ENCODE measurements at places on chromosomes 1 and 21.

DNA sequence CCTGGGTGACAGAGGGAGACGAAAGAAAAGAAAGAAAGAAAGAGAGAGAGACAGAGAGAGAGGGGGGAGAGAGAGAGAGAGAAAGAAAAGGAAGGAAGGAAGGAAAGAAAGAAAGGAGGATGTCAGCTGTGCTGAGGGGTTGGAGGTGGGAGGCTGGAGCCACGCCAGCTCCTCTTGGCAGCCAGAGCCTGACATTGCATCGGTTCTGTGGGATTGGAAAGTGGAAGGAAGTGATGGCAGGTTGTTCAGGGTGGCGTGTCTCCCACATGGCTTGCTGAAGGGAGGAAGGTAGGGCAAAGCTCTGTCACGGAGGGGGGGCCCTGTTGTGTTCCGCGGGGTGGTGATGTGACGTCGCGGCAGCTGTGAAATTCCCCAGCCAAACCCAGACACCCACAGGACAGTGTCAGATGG, 30.7 kb downstream of the EIF2D start:
- DNase-seq: no peak

DNA sequence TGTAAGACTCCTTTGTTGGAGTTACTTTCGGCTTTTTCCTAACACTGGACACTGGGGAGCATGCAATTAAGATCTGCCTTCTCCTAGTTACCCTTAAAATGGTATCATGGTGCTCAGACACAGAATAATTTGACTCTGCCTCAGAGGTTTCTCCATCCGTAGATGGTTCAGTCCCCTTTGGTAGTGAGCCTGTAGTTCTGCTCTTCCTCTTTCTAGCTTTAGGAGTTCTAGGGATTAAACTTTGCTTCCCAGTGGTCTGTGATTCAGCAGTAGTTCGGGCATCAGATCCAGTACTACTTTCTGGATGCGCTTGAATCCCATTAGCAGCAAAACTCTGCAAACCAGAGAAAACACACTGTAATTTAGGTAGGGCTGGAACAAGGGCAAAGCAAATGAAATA, 1.5 kb downstream of the DNTTIP2 start:
- no peak for DNase-seq

- no peak for DNase-seq
Measured at GRCh38 chr21:42435833-42436232, 32.1 kb downstream of the UBASH3A start.

DNA sequence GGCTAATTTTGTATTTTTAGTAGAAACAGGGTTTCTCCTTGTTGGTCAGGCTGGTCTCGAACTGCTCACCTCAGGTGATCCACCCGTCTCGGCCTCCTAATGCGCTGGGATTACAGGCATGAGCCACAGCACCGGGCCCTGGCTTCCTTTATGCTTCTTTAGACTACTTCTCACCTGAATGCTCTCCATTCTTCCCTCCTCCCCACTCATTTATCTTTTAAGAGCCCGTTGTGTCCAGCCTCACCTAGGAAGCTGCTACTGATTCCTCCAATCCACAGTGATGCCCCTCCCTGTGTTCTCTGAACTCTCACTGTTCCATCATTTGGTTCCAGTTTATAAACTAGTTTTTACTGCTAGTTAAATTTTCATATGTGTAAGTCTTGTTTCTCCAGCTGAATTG, 44.9 kb upstream of the NR5A2 start:
- DNase-seq: no peak

- DNase-seq: no peak
Measured at GRCh38 chr1:27931184-27931583, 3.6 kb upstream of the SMPDL3B start.

DNA sequence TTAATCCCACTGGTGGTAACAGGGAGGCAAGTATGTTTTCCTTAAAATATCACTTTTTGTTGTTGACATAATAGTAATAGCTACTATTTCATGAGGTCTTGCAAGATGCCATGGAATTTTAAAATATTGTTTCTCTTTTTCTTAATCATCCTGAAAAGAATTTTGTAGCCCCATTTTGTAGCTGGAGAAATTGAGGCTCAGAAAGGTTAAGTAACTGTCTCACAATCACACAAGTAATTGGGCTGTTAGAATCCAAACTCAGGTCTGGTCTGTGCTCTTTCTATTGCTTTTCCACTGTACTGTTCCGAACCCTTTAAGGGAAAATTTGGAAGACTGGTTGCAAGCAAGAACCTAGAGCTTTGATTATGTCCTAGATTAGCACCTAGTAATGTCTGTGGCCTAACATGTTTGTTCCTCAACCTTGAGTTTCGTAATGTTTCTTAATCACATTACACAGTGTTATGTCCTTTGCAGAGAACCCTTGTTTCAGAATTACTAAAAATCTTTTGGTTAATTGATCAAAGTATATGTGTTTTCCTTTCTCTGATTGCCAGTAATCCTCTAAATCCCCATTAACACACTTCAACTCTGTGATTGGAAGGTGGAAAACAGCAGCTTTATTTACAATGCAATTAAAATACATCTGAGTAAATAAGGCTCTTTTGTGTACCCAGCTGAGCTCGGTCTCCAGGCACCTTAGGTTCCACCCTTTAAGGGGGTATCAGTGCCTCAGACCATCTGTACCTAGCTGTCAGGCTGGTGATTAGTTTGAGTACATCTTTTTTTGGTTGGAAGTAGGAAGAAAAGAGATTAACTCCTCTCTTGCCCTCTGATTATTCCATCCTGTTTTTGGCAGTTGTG, 10.4 kb downstream of the LRRC42 start:
- DNase-seq: no peak

DNA sequence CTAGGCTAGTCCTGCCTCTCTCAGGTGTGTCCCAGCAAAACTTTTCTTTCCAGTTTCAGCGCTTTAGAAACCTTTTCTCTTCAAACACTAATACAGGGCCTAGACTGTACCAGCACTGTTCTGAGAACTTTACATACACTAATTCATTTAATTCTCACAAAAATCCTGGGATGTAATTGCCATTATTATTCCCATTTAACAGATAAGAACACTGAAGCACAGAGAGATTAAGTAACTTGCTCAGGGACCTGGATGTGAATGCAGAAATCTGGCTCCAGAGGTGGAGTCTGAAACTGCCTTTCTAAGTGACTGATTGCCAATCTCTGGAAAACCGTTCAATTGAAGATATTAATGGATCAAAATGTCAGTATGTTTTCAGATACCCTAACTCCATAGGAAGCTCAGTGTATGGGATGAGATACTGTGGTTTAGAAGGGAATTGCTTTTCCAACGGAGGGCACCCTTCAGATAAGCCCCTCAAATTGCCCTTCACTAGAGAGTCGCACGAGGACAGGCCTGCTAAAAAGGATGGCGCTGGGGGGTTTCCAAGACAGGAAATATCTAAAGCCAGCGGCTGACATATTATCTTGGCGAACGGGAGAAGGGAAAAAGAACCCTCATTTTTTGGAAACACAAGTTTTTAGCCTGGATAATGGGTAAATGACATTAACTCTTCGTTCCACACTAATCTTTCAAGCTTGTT, 698 bp upstream of the UCK2 start:
- DNase-seq: no peak

DNA sequence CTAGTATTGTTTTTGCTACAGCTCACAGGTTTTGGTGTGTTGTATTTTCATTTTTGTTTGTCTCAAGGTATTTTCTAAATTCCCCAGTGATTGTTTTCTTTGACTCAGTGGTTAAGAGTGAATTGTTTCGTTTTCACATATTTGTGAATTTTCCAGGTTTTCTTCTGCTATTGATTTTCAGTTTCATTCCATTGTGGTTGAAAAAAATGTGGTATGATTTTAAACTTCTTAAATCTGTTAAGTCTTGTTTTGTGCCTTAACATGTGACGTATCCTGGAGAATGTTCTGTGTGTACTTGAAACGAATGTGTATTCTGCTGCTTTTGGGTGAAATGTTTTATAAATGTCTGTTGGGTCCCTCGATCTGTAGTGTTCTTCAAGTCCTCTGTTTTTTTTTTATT, 117.9 kb downstream of the KIF26B start:
- no peak for DNase-seq

DNA sequence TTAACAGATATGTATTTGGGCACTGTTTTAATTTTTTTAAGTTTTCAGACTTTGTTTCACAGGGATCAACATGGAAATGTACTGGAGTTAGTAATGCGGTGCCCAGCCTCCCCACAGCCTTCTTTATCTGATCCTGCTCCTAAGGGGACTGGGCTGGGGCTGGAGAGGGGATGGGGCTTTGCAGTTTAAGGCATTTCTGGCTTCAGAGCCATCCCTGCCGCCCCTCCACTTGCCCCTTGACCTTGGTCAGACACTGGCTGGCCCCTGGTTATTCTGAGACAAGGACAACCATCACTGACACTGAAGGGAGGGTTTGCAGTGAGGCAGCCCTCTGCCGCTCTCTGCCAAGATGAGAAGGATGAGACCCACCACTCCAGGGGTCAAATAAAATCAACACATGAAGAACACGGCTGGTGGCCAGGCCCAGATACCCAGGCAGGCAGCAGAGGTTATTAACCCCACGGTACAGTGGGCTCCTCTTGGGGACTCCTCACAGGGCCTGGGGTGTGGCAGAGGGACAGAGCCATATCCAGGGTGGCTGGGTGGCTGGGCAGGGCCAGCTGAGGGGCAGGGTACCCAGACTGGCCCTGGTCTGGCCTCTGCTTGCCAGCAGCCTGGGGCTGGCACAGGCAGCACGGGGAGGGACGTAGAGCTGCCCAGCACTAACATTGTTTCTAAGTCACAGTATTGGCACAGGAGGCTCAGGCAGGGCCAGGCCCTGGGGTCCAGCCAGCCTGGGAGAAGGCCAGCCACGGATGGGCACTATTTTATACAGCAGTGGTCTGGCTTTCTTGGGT, 7.2 kb upstream of the UBE2U start:
- no peak for DNase-seq

DNA sequence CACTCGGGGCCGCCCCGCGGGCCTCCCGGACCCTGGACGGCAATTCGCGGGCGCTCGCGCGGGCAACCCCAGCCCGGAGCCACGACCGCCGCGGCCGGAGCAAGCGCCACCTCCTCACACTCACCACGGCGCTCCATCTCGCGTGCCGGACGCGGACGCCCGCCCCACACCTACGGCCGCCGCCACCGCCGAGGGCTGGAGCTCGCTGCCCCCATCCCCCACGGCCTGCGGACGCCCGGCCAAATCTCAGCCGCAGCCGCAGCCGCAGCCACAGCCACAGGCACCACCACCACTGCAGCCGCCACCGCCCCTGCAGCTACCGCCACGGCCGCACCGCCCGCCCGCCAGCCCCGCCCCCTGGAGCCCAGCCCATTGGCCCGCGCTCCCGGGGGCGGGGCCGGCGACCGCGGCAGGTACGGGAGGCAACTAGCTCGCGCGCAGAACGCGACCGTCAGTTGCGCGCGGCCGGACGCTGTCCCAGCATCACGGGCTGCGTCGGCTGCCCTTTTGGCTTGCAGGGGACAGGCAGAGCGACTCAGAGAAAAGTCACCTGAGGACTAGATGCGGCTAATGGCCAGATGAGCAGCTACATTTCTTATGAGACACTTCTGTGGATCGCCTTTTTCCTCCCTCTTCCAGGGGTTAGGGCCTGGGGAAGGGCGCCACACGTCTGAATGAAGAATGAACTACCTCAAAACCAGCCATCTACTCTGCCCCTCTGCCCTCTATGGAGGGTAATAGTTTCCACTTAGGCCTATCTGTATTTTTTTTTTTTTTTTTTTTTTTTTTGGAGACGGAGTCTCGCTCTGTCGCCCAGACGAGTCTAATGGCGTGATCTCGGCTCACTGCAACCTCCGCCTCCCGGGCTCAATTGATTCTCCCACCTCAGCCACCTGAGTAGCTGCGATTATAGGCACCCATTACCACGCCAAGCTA, at the start of gene ARHGAP29:
Gene ARHGAP29 (minus strand): TSS at position 294 of the 936 bp plus-strand sequence. CDS start 5,973 bp downstream, outside the sequence.
- DNase-seq: no peak

DNA sequence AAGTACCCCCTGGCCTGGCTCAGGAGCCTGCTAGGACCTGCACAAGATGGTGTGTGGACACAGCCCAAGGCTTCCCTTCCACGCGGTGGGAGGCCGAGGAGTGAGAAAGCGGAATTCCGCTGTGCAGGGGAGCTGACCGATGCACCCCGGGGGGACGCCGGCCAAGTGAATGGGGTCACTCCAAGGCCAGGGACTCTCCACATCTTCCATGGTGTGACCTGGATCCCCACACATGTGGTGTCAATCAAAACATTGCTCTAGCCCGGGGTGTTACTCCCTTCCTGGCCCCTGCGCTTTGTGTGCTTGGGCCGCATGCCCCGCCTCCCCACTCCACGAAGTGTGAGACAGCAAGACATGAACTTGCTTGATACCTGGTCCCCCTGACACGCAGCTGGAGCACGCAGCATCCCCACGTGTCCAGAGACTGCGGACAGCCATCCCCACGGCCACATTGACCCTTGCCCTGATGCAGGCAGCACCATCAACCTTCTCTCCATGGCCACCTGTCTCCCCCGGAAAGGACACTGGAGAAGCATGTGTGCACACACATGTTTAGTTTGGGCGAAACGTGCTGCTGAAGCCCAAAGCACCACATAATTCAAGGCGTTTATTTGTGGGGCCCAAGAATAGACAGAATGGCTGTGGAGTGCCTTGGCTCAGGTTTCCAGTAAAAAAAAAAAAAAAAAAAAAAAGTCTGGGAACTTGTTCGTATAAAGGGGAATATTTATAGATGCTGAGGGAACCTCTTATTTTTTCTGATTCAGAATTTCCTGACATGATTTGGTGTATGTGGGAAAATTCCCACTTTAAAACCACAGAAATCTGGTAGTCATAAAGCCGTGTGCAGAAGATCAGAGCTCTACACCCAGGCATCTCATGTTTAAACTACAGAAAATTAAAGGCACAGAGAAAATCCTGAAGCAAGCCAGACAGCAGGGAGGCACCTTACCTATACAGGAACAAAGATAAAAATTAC, 171.7 kb downstream of the HUNK start:
- DNase-seq: no peak

DNA sequence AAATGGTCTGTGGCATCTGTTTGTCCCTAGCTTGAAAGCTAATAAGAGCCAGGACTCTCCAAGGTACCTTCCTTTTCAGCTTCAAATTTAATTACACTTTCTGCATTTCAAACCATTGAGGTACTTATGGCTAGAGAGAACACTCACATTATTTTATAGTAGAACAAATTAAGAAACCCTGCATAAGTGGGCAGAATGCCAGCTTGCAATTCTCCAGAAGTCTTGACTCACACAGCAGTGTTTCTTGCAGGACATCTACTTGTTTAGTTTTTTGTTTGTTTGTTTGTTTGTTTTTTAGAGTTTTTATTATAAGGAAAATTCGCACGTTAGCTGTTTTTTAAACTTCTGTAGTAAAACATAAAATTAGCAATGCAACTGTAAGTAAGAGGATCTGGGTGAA, 397.2 kb downstream of the NEGR1 start:
- no peak for DNase-seq

All from C1 segment of cervical spinal cord (tissue), 14 donors.